ENCODE measurements at places on chromosomes 7 and 10. TPM values are rescaled to one million over a fixed set of nuclear protein-coding genes. Genes with fewer than 3 reads are reported as not detected.
A peak's percentile ranks its signal among the peaks of the same experiment; 100 is the strongest.

DNA sequence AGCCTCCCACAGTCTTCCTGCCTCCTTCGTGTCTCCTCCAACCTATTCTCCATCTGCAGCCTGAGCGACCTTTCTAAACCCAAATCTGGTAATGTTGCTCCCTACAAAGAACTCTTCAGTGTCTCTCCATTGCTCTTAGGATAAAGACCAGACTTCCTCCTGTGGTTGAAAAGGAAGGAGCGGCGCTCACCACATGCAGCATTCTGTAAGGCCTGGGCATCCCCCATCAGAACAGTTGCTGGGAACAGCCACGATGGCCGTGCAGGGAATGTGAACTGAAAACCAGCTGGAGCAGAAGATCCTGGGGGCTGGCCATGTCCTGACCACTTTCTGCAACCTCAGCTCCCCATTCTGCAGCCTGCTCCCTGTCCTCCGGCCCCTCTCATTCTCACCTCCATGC lies 237.8 kb upstream of the ZMIZ1 start:
- no peak overlapping the region for H3K4me3 ChIP-seq
- no peaks in the 10 kb centered on the region for H3K27me3 ChIP-seq
- no peak for DNase-seq
- no peak overlapping the region for H3K27ac ChIP-seq

PIK3AP1 gene
- total RNA-seq: 2.3 TPM

- DNase-seq: no peak
- no peak overlapping the region for H3K27ac ChIP-seq
Measured at GRCh38 chr7:23268167-23268566, 21.6 kb downstream of the GPNMB start.

DNA sequence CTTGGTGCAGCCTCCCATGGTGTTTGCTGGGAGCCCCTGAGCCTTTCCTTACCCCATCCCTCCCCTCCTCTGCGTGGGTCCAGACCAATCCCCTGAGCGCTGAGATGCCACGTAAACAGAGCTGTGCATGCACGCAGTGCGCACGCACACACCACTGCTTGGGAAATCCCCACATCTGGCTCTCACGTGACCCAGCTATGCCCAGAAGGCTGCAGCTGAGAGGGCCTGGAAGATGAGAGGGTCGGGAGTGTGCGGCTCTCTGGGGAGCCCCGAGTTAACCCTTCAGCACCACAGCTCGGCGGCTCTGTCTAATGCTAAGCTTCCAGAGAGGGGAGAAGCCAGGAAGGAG lies 177.2 kb downstream of the SH3PXD2A start:
- H3K27me3 ChIP-seq: no peaks in the 10 kb centered on the region
- H3K27ac ChIP-seq: no peak overlapping the region
- H3K36me3 ChIP-seq: no peaks in the 10 kb centered on the region
- no peak overlapping the region for H3K4me3 ChIP-seq
- DNase-seq: no peak
- H3K4me1 ChIP-seq: no peaks in the 10 kb centered on the region

DNA sequence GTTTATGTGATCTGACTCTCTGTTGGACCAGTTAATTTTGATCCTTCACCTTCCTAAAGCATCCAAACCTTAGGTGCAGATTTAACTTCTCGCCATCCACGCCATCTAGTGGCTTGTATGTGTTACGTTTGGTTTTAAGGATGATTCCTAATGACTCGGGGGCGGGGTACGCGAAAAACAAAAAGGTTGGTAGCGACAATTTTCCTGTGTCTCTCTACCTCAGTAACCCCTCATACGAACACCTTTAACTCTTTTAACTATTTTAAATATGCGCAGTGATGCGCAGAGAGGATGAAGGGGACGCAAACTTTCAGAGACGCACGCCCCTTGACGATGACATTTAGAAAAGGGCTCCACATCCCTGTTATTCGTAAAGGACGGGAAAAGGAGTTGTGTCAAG lies 714 bp upstream of the KCND2 start:
- H3K27ac ChIP-seq: no peak overlapping the region
- H3K4me1 ChIP-seq: peaks cover 22% of the 10 kb centered on the region
- H3K27me3 ChIP-seq: peaks cover 7% of the 10 kb centered on the region
- H3K4me3 ChIP-seq: peak overlapping the region; percentile 87
- DNase-seq: peak; percentile 92
- no peaks in the 10 kb centered on the region for H3K36me3 ChIP-seq

STEAP2 gene
- 20.9 TPM for total RNA-seq

DNA sequence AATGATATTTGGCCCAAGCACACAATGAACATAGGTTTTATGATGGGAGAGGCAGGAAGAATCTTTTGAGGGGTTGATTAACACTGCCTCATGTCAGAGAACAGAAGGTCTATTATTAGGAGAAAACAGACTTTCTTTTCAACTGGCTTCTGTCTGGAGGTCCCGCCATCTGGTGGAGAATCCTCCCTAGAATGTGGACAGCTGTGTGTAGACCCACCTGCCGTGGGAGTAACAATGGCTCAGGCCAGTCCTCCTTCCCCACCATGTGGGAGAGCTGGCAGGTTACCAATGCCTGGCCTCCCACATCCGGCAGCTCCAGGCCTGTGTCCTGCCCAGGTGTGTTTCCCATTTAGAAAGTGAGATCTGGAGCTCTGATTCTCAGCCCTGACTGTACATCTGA lies 70.4 kb upstream of the AOAH start:
- no peak overlapping the region for H3K4me3 ChIP-seq
- no peaks in the 10 kb centered on the region for H3K36me3 ChIP-seq
- DNase-seq: no peak
- H3K4me1 ChIP-seq: no peaks in the 10 kb centered on the region
- H3K27me3 ChIP-seq: no peaks in the 10 kb centered on the region

GRCh38 chr7:121020989-121021969 lies 32.8 kb downstream of the CPED1 start:
- no peak for DNase-seq
- no peaks in the 10 kb centered on the region for H3K36me3 ChIP-seq
- no peak overlapping the region for H3K27ac ChIP-seq
- H3K27me3 ChIP-seq: no peaks in the 10 kb centered on the region
- no peak overlapping the region for H3K4me3 ChIP-seq

SMKR1 gene
- not detected for total RNA-seq

ATG9B gene
- 1.2 TPM for total RNA-seq

GRCh38 chr7:157824011-157824818 lies 487.4 kb downstream of the DNAJB6 start:
- H3K36me3 ChIP-seq: no peaks in the 10 kb centered on the region
- no peak overlapping the region for H3K27ac ChIP-seq
- no peaks in the 10 kb centered on the region for H3K4me1 ChIP-seq
- DNase-seq: no peak
- H3K27me3 ChIP-seq: no peaks in the 10 kb centered on the region

DNA sequence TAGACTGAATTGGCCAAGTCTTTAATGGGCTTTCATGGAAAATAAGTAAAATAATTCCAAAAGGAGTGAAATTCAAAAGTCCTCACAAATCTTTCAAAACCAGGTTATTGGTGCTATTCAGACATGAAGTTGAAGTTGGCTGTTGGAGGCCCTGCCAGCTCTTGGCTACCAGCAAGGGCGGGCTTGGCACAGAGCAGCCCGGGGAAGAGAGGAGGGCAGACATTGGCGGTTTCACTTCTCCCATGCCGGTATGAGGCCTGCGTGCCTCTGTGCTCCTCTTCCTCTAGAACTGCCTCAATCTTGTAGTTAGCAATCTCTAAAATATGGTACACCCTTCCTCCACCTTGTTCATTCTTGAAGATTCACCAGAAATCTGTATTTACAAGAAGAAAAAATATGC lies 16.4 kb upstream of the NPS start:
- no peak for DNase-seq
- no peak overlapping the region for H3K4me3 ChIP-seq
- peaks cover 6% of the 10 kb centered on the region for H3K4me1 ChIP-seq
- no peaks in the 10 kb centered on the region for H3K36me3 ChIP-seq

SCART1 gene
- total RNA-seq: 0.59 TPM

NKX1-2 gene
- 37.0 TPM for total RNA-seq

CYP3A5 gene
- not detected for total RNA-seq

STAMBPL1 gene
- 11.5 TPM for total RNA-seq

- no peaks in the 10 kb centered on the region for H3K4me1 ChIP-seq
- no peak overlapping the region for H3K4me3 ChIP-seq
- no peak overlapping the region for H3K27ac ChIP-seq
- H3K27me3 ChIP-seq: peaks cover 1% of the 10 kb centered on the region
- H3K36me3 ChIP-seq: no peaks in the 10 kb centered on the region
Measured at GRCh38 chr10:75525646-75526045, 94.2 kb downstream of the LRMDA start.

- no peaks in the 10 kb centered on the region for H3K27me3 ChIP-seq
- no peak overlapping the region for H3K4me3 ChIP-seq
- H3K4me1 ChIP-seq: peaks cover 5% of the 10 kb centered on the region
- no peak overlapping the region for H3K27ac ChIP-seq
- DNase-seq: peak; percentile 62
Measured at GRCh38 chr7:43039346-43039745, 73.1 kb upstream of the HECW1 start.

SLC13A4 gene
- 2.4 TPM for total RNA-seq

WNT16 gene
- total RNA-seq: 1.5 TPM

GRCh38 chr7:21326241-21326640 lies 101.6 kb upstream of the SP4 start:
- no peaks in the 10 kb centered on the region for H3K27me3 ChIP-seq
- no peak for DNase-seq
- H3K4me1 ChIP-seq: no peaks in the 10 kb centered on the region
- H3K27ac ChIP-seq: no peak overlapping the region

DNA sequence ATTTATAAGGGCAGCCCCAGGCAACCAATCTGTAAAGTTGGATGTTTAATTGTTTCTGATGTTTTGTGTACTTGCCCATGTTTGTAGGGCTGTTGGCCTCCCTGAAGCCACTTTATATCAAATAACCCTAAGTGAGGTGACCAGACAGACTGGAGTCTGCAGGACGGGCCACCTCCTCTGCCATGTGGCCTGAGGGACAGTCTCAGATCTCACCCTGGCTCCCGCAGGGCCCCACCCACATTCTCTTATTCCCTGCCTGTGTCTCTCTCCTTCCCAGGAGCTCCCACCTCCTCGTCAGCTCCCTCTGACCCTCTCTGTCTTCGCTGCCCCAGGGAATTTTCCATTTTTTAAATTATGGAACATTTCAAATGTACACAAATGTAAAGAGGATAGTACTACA lies 9.5 kb upstream of the C10orf71 start:
- no peak overlapping the region for H3K4me3 ChIP-seq
- no peak overlapping the region for H3K27ac ChIP-seq
- H3K4me1 ChIP-seq: no peaks in the 10 kb centered on the region
- no peaks in the 10 kb centered on the region for H3K27me3 ChIP-seq

DNA sequence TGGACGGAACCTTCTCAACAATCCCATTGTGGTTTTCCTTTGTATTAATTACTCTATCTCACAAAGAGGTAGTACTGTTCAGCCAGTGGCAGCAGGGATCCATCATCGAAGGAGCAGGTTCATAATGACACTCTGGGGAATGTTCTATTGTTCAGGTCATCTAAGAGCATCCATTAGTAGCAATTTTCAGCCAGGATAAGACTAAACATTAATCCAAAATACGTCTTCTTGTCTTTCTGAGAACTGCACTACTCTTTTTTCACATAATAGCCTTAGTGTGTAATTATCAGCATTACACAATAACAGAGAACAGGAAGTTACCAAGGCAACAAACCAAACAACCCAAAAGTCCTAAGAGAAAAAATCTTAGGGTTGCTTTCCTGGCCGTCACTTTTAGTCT lies 259.5 kb upstream of the VWC2 start:
- H3K27ac ChIP-seq: no peak overlapping the region
- DNase-seq: no peak
- H3K4me3 ChIP-seq: no peak overlapping the region
- H3K27me3 ChIP-seq: no peaks in the 10 kb centered on the region

GRCh38 chr7:32905175-32905662 lies 13.7 kb upstream of the KBTBD2 start:
- no peaks in the 10 kb centered on the region for H3K36me3 ChIP-seq
- H3K27ac ChIP-seq: no peak overlapping the region
- peak; percentile 98 for DNase-seq

DNA sequence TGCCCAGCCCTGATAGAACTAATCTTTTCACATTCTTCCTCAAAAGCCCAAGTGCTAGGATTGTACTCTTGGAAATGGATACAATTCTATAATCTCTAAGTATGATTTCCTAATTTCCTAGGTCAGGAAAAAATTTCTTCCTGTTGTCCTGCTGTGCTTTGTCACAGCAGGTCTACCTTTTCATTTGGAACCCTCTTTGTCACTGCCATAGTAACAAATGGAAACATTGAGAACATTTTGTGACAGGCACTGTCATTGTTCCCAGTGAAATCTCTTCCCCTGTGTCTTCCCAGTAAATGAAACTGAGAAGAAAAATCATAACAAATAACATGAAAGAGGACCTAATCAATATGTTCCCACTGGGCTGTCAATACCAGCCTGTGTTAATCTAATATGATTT lies 150.9 kb upstream of the KAT6B start:
- no peak overlapping the region for H3K27ac ChIP-seq
- DNase-seq: no peak

GRCh38 chr7:129160161-129160905 lies 15.8 kb downstream of the TSPAN33 start:
- H3K36me3 ChIP-seq: peaks cover 3% of the 10 kb centered on the region
- peak; percentile 50 for DNase-seq
- H3K4me1 ChIP-seq: no peaks in the 10 kb centered on the region
- no peaks in the 10 kb centered on the region for H3K27me3 ChIP-seq
- H3K27ac ChIP-seq: no peak overlapping the region

MMP21 gene
- not detected for total RNA-seq

DNA sequence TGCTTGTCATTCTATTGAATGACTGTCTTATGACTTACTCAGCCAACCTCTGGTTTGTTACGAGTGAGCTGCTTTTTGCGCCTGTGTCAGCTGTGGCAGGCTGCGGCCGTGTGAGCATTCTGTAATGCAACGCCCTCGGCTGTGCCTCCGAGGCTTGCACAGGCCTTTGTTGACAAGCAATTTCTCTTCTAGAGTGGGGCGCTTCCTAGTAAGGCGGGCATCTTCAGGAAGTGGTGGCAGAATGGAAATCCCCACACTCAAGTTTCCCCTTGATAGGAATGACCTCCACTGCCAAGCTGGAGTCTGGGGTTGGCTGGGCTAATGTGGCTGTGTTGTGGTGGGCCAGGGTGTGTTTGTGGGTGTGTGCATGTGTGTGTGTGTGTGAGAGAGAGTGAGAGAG lies 20.2 kb upstream of the TMEM178B start:
- no peak overlapping the region for H3K27ac ChIP-seq
- H3K27me3 ChIP-seq: no peaks in the 10 kb centered on the region
- H3K36me3 ChIP-seq: no peaks in the 10 kb centered on the region
- no peak for DNase-seq

DNA sequence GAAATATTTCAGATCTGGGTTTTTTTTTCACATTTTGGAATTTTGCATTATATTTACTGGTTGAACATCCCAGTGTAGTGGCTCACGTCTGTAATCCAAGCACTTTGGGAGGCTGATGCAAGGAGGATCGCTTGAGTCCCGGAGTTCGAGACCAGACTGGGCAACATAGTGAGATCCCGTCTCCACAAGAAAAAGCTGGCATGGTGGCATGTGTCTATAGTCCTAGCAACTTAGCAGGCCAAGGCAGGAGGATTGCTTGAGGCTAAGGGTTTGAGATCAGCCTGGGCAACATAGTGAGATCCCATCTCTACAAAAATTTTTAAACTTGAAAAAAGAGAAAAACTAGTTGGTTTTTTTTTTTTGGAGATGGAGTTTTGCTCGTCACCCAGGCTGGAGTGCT lies 6.0 kb downstream of the RFC2 start:
- DNase-seq: no peak
- no peaks in the 10 kb centered on the region for H3K27me3 ChIP-seq
- peaks cover 50% of the 10 kb centered on the region for H3K36me3 ChIP-seq
- H3K4me3 ChIP-seq: no peak overlapping the region

- H3K4me1 ChIP-seq: no peaks in the 10 kb centered on the region
- DNase-seq: no peak
- no peak overlapping the region for H3K27ac ChIP-seq
- H3K36me3 ChIP-seq: no peaks in the 10 kb centered on the region
Measured at GRCh38 chr10:97408496-97408992, 7.4 kb upstream of the RRP12 start.

All from GM23338 (cell line).